Foreskin melanocyte (primary cell): ENCODE measurements at places on chromosomes 11 and 22.
A peak's percentile ranks its signal among the peaks of the same experiment; 100 is the strongest.

DNA sequence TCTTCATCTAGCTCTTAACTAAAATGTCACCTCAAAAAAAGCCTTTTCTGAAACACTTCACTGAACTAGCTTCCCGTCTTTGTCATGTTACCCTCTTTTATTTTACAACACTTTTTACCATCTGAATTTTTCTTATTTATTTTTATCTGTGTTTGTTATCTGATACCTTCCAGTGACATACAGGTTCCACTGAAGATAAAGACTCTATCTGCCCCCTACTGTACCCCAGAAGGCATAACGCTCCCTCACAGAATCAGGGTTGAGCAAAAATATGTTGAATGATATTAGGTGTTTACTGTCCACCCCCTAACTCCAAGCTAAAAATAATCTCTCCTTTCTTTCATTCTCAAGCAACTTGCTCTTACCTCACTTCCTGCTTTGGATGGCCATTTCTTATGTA lies 654.2 kb downstream of the NELL1 start:
- DNase-seq: no peak

DNA sequence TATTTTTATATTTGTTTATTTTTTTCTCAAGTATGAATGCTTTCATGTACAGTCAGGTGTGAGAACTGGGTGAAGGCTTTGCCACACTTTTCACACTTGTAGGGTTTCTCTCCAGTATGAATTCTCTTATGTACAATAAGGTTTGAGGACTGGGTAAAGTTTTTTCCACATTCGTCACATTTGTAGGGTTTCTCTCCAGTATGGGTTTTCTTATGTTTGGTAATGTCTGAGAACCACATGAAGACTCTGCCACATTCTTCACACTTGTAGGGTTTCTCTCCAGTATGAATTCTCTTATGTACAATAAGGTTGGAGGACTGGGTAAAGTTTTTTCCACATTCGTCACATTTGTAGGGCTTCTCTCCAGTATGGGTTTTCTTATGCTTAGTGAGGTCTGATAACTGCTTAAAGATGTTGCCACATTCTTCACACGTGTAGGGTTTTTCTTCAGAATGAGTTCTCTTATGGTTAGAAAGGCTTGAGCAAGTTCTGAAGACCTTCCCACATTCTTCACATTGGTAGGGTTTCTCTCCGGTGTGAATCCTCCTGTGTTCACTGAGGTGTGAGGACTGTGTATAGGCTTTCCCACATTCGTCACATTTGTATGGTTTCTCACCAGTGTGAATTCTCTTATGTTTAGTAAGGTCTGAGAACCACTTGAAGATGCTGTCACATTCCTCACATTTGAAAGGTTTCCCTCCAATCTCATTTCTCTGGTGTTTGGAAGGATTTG lies 19.7 kb downstream of the ZNF195 start:
- DNase-seq: no peak

DNA sequence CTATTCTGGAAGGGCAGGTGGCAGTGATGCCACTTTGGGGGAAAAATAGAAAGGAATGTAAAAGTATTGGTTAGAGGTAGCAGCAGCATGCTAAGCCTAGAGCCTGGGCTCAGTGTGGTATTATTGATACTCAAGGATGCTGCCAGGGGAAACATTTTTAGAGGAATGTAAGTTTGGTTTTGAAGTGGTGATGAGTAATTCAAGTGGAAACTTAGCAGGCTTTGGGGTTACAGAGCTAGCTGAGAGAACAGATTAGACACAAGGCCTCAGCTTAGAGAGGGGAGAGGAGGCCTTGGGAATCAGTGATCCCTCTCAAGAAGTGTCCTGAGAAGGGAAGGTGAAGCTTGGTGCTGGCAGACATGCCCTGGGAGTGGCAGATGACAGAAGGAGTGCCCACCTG lies 32.9 kb upstream of the DDI1 start:
- no peak for DNase-seq

- peak; percentile 82 for DNase-seq
Observed at GRCh38 chr22:40533712-40534378, 102.7 kb downstream of the MRTFA start.

DNA sequence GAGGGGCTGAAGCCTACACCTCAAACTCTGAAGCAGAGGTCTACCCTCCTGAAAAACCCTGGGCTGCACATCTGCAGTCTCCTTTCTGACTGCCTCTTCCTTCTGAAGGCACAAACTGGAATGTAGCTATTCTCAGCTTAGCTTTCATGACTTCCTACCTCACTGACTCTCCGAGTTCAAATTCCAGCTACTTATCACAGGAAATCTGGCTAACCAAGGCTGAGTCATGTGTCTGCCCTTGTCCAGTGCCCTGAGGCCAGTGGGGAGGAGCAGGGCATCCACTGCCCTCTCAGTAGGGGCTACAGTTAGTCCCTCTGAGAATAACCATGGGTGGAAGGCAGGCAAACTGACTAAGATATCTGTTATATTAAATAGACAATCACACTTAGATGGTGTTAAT lies 29.2 kb downstream of the PDGFD start:
- DNase-seq: peak; percentile 63

GRCh38 chr11:30348035-30348434 lies 25.1 kb downstream of the ARL14EP start:
- no peak for DNase-seq

GRCh38 chr11:7439746-7440320 lies 45.5 kb upstream of the OLFML1 start:
- DNase-seq: no peak

- no peak for DNase-seq
Observed at GRCh38 chr11:130882138-130882551, 34.1 kb downstream of the SNX19 start.

DNA sequence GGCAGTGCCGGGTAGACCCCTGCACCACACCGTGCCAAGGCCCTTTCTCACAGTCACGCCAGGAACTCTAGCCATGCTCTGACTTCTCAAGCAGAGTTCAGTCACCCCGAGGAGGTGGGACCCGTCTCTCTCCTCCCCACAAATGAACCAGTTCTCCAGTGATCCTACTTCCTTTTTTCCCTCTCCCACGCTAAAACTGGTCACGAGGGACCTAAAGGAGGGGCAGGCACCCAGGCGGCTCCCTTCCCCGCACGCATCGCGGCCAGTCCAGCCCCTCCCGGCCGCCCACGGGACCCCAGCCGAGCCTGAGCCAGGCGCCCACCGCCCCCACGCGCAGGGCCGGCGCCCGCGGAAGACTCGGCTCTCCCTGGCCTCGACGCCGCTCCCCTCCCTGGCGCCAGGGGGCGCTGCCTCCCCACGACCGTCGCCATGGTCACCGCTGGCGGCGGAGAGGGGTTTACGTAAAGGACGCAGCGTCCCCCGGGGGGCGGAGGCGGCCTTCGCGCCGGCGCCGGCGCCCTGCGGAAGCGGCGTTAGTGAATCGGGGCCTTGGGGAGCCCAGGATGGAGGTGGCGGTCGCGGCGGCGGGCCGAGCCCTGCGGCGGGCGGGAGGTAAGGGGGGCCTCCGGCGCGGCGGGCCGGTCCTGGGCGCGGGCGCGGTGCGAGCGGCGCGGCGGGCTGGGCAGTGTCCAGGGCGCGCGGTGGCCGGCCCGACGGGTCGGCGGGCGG lies at the start of gene DAGLA:
DAGLA (plus strand) TSS at position 499 of the 729 bp plus-strand sequence. CDS start 39,765 bp downstream, outside the sequence.
- peak; percentile 34 for DNase-seq

GRCh38 chr22:27764722-27765236 lies 36.8 kb downstream of the MN1 start:
- DNase-seq: no peak

- no peak for DNase-seq
Observed at GRCh38 chr11:16911658-16912057, 102.6 kb downstream of the PLEKHA7 start.

DNA sequence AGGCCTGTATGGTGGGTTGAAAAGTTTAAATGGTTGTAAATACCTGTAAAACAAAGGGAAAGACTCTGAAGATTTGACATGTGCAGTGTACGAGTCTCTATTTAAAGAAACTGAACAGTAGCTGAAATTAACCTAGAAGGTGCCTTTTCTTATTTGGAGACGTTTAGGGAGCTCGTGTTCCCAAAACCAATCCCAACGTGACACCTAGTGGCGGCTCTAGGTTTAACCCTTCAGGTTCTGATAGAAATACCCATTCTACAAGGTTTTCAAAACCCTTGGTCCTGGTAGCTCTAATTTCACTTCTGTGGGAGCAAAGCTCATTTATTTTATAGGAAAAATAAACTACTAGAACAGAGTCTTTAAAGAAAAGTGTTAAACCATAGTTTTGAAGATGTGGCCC lies 258.3 kb downstream of the LRRC4C start:
- DNase-seq: no peak

DNA sequence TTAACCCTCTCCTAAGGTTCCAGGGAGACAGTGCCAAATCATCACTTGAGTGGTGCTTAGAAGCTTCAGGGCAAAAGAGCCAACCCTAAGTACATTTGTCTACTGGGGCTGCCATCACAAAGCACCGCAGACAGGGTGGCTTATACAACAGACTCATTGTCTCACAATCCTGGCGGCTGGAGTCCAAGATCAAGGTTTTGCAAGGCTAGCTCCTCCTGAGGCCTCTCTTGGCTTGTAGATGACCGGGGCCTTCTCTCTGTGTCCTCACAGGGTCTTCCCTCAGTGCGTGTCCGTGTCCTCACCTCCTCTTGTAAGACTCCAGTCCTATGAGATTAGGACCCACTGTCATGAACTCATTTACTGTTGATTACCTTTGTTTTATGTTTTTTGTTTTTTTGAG lies 34.1 kb upstream of the CD81 start:
- peak; percentile 8 for DNase-seq

DNA sequence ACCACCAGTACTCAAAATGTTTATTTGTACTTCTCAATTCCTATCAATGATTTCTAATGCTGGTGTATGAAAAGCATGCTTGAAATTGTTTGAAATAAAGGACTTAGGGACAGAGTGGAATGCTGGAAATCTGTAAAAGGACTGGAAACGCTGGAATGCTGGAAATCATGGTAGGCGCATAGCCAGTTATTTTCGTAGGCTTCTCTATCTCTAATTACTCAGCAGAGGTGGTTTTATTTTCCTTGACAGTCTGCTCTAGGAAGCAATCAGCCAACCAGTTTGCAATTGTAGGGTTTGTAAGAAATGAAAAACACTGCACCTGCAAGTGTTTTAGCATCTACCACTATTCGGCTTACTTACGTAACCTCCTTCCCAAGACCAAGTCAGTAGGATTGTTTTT lies 788 bp downstream of the LIN7C start:
- no peak for DNase-seq

DNA sequence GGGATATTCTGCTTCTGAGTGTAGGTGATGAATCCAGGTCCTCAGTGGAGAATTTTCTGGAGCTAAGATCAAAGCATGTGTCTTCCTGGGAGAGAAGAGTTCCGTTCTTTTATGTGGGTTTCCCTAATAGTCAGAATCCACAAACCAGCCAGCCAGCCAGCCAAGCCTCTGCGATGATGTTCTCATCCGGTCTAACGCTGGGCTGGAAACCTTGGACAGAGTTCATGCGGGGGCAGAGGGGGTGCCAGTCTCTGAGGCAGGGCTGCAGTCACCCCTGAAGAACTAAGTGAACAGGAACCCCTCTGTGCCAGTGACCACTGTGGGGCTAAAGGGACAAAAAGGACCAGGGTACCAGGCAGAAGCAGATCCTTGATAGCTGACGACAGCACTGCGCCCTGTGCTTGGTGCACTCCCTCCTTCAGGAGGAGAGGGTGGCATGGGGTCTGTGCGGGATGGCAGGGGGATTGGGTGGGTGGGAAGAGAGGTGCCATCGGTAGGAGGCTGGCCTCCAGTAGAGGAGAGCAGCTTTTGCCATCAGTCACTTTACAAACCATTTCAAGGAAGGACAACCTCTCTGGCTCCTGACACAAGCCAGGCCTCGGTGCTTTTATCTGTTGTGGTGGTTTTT lies 27.1 kb downstream of the ADAMTS15 start:
- DNase-seq: no peak

GRCh38 chr11:132114185-132114584 lies 743.8 kb downstream of the NTM start:
- DNase-seq: peak; percentile 47

GRCh38 chr11:87754685-87755084 lies 420.6 kb downstream of the RAB38 start:
- DNase-seq: no peak

GRCh38 chr11:85776951-85777602 lies 33.9 kb downstream of the SYTL2 start:
- DNase-seq: peak; percentile 55

DNA sequence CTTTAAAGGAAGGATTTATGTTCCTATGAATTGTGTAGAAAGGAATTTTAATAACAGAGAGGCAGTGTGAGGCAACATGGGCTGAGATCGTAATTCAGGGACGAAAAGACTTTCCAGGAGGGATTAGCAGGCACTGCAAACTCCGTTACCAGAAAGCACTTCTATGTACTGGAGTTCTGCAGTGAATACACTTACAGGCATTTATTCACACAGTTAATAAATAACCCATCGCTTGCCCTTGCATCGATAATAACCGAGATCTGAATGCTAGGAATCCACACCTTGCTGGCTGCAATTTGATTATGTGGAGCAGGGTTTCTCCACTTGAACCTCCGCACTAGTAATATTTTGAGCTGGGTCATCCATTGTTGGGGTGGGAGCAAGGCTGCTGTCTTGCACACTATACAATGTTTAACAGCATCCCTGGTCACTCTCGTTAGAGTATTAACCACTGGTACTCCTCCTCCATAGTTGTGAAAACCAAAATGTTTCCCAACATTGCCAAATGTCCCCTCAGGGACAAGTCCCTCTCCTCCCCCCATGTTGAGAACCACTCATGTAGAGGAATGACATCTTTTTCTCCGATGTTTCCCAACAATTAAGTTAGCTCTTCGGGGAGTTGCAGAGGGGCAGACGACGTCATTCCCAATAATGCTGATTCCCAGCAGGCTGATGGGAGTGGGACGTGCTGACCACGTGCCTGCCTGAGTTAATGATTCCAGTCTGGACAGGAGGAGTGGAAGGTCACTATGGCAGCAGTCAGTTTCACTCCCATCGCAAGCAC lies 99.5 kb downstream of the SNX19 start:
- DNase-seq: no peak

DNA sequence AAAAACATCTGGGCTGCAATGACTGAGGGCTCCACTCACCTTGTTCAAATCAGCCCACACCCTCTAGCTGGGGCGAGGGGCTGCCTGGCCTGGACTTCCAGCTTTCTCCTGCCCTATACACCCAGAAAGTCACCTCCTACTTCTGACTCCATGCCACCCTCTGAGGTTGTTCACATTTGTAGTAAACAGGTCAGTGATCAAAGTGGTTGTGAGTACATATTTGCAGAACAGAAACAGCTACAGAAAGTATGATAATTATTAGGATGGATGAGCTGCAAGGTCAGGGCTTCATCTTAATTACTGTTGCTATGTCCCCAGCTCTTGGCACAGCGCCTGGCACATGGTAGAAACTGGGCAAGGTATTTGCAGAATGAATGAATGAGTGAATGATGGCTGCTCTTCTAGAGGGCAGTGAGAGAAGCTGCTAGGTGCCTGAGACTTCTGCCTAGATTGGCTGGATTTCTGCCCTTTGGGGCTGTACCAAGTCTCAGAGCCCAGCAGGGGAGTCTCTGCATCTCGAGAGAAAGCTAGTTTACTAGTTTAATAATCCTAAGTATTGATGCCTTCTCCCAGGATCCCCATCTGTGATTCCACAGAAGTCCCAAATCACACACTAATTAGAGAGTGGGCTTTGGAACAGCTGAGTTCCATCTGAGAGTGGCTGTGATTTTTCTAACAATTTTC lies 36.0 kb downstream of the SYT13 start:
- no peak for DNase-seq
